CD4-positive, alpha-beta T cell treated with Interleukin-17A for 1 hour (primary cell): ENCODE measurements at places on chromosomes 7 and 10.

- DNase-seq: no peak
Measured at GRCh38 chr7:21198921-21199320, 229.0 kb upstream of the SP4 start.

- no peak for DNase-seq
Measured at GRCh38 chr10:113309791-113310190, 243.1 kb upstream of the HABP2 start.

- no peak for DNase-seq
Measured at GRCh38 chr10:122733443-122733842, 33.8 kb upstream of the C10orf120 start.

GRCh38 chr7:84202855-84203254 lies 8.3 kb upstream of the SEMA3A start:
- no peak for DNase-seq

DNA sequence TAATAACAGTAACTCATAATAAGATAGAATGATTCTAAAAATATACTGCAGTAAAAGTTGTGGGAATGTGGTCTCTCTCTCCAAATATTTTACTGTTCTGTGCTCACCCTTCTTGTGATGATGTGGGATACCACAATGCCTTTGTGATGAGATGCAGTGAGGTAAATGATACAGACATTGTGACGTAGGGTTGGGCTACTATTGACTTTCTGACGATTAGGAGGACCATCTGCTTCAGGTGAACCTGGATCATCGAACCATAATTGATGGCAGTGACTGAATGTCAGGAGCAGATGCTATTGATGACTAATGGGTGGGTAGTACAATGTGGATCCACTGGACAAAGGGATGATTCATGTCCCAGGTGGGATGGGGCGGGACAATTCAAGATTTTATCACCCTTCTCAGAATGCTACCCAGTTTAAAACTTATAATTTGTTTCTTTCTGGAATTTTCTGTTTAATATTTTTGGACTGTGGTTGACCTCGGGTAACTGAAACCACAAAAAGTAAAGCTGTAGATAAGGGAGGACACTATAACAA lies 73.9 kb upstream of the ARMC3 start:
- no peak for DNase-seq

DNA sequence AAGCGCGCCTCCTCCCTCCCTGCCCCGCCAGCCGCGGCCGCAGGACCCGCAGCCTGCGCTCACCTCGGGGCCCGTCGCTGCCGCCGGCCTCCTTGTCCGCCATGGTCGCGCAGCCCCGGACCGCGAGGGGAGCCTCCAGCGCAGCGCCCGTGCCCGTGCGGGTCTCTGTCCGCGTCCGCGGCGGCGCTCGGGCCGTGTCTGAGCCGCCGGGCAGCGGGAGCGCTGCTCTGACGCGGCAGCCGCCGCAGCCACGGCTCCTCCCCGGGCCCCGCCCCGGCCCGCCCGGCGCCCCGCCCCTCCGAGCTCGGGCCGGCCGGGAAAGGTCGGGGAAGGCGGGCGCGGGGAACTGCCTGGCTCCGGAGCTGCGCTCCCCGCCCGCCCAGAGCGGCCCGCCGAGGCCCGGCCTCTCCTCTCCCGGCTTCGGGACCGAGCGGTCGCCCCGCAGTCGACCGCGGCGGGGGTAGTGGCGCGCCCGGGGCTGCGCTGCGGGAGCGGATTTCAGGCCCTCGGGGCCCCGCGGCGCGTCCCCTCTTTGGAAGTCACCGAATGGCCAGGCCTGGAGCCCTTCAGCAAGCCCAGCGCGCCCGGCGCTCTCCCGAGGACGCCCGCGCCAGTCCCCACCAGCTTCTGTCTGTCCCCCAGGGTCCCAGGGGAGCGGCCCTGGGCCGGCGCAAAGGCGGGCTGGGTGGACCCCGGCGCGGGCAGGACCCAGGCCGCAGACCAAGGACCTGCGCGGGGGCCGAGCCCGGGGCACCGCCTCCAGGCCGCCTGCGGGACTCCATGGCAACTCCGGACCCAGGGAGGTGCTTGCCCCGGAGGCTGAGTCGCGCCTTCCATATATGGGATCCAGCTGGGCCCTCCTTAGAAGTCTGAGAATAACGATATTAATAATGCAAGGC lies at the start of gene HSPA12A:
HSPA12A (minus strand) TSS at position 200 of the 899 bp plus-strand sequence; CDS start at position 103, 97 bp downstream.
- DNase-seq: peak; percentile 35

GRCh38 chr10:30420266-30420665 lies 13.7 kb upstream of the MAP3K8 start:
- no peak for DNase-seq

DNA sequence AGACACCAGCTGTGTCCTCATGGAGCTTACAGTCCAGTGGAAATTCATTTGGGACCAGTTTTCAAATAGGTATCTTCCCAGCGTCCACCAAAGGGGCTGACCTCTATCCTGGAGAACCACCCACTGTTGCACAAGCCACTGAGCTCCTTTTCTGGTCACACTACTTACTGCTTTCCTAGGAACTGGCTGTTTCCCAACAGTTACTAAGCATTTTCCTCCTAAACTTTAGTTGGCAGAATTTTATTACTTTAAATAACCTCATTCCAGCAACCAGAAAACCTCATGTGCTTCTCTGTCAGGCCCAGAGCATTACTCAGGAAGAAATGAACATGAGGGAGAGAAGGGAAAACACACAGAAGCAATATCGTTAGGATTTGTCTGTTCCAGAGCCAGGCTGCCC lies 183.1 kb downstream of the GPAM start:
- DNase-seq: no peak

DNA sequence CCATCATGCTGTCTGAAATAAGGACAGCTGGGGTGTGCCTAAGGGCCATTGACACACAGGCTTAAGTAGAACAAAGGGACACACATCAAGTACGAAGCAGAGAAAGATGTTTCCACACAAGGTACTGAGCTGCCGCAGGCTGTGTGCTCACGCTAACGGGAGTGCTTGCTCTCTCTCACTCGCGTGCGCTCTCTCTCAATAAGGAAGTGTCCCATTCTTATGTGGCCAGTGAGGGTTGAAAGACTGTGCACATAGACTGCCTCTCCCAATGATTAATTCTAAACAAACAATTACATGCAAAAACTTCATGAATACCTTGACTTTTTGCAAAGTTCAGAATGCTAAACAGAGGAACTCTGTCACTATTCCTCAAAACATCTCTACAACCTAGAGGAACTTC lies 29.9 kb downstream of the DCLRE1C start:
- DNase-seq: no peak
